ENCODE measurements at places on chromosomes 6 and 20.

GRCh38 chr6:89525786-89526562, 93.0 kb downstream of the ANKRD6 start:
- no peak for DNase-seq

DNA sequence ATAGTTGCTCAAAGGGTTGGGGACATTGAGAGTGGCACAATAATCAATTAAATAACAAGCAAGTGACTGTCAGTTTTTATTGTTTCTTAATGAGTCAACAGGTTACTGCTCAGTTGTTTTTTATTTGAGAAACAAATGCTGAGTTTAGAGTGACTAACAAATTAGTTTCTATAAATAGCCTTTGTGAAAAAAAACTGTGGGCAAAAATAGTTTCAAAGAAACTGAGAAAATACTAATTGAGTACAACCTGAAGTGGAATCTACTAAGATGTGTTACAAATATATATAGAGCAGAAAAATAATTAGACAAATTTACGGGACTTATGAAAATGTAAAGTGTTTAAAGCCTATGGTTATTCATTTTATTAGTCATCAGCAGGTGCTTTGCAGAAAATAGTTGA, 22.3 kb downstream of the BEND6 start:
- DNase-seq, result no peak

DNA sequence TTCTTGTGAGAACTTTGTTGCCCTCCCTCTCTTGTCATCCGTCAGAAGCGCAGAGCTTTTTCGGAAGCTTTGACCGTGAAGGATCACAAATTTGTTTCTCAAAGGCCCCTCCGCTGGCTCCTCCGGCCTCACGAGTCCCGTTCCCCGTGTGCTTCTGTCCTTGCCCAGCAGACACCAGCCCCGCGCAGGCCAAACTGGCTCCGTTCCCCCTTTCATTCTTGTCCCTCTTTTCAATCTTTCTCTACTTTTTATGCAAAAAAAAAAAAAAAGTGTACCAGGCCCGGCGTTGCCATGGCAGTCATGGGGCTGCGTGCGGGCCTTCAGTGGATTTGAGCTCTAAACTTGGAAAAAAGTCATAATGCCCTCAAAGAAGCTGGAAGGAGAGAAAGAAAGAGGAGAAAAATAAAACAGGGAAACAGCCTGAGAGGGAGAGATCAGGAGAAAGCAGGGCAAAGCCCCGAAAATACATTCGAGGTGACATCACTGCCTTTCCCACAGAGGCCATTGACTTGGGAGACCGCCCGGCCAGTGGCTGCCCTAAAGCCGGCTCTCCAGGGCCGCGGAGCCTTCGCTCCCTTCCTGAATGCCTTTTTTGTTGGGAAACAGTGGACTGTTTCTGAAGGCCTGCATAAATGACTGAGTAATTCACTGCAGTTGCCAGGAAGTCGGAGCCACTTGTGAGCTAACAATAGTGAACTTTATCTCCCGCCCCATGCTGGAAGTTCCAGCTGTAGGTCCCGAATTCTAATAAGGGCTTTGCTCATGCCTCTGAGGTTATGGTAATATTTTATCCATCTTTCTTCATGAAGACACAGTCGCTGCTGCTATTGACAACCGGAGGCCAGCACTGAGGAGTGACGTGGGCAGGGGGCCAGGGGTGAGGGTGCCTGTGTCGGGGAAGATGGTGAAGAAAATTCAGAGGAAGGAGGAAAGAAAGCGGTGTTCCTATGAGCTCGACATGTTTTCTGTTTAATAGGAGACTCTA, 670.9 kb downstream of the QKI start:
- no peak for DNase-seq

GRCh38 chr6:142839686-142840040, 105.3 kb downstream of the HIVEP2 start:
- DNase-seq, result no peak

GRCh38 chr20:62214067-62214466, 6.0 kb downstream of the HRH3 start:
- no peak for DNase-seq

- no peak for DNase-seq
Measured at GRCh38 chr6:157908369-157909281, 73.0 kb upstream of the SYNJ2 start.

GRCh38 chr20:63744574-63745423, 5.2 kb downstream of the SLC2A4RG start:
- DNase-seq, result no peak

GRCh38 chr6:108113557-108114519, 39.3 kb upstream of the OSTM1 start:
- no peak for DNase-seq

GRCh38 chr6:129895692-129896091, 34.6 kb upstream of the TMEM244 start:
- DNase-seq, result no peak

DNA sequence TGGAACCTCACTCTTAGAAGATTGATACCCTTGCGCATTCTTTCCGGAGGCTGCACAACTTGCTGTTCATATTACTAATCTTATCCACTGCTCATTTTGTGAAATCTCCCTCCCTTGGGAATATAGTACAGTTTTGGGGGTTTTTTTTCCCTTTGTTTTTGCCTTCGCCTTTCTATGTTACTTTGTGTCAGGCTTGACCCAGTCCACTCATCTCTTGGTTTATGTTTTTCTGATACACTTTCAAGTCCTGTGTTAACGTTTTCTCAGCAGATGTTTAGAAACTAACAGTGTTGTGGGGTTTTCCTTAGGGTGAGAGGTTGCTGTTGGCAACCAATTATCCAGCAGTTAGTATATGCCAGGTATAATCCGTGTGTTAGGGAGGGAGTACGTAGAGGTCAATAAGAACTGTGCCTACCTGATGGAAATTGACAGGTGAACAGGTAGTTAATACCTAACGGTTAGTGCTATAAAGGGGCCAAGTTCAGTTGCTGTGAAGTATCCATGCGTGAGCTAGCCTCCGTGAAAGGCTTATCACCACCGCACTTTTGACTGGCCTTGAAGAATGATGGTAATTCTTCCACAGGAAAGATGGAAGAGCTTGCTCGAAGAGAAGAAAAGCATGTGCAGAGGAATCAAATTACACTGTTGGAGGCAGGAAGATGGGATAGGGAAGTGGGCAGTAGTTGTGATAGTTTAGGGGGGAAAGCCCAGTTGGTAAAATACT, 1.4 kb downstream of the NFYA start:
- no peak for DNase-seq

DNA sequence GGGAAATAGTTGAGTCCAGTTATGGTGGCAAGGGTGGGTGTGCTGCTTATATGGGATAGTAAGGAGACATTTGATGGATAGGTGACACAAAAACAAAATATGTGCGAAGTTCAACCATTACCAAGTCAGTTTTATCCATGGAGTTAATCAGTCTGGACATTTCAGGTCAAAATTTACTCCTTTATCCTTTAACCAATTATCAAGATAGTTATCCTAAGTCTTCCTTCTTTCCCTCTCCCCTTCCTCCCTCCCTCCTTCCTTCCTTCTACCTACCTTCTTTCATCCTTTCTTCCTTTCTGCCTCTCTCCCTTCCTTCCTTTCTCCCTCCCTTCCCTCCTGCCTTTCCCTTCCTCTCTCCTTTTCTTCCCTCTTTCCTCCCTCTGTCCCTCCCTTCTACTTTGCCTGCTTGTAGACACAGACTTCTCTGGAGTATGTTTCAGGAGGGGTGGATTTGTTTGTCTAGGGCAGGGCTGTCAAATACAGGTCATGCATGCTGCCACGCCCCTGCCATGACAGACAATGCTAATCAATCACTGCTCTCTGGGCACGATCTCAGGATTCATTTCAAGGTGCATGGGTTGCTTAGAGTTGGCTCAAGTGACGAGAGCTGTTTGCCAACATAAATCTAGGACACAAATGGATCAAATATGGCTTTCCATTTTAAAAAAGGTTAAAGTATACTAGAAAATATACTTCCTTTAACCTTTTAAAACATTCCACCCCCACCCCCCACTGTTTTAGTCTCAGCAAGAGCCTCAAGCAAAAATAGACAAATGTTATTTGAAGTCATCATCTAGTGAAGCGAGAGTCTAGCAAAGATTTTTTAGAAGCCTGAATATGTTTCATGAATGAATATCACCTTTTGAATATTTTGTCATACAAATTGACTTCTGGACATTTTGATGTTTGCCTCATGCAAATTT, 281.6 kb upstream of the CITED2 start:
- no peak for DNase-seq

GRCh38 chr6:99614430-99615186, 8.0 kb downstream of the PRDM13 start:
- no peak for DNase-seq

DNA sequence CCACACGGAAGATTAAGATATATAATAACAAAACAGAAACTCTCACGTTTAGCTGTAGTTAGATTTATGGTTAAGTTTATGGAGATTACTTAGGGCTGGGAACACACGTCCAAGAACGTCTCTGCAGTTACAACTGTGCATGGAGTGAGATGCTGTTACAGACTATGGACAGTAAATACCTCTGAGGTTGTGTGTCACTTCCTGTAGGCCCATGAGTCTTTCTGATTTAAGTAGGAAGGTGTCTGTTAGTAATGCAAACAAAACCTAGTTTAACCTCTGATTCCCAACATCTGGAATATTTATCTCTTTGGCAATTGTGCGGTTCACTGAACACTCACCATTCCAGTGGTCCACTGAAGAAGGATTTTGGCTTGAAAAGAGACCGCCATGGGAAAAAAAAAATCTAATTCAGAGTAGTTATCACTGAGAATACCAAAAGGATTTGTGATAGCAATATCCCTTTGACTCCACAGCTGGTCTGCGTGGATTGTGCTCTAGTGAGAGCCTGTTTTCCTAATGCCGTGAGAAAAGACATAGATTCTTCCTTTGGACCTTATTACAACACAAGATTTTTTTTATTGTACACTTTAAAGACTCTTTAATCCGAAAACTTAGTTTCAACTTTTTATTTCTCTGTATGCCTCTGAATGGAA, 478.2 kb upstream of the CITED2 start:
- no peak for DNase-seq

DNA sequence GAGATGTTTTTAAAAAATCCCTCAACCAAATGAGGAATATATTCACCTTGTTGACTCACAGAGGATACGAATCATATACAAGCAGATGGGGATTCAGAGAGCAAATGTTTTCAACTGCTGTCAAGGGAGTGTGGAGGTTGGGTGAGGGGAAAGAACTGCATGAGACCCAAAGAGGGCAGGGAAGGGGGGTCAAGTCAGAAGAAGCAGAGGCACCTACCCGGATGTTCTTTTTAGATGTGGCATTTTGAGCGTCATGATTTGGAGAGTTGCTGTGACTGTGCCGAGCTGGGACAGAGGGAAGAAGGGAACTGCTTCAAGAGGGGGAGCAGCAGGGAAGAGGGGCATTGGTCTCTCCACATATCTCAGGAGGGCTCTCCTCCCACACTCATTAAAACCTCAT, 191.3 kb upstream of the PROKR2 start:
- DNase-seq, result no peak

GRCh38 chr6:152441902-152442301, 195.3 kb downstream of the SYNE1 start:
- no peak for DNase-seq

GRCh38 chr6:163195721-163196691, 218.5 kb upstream of the QKI start:
- no peak for DNase-seq

DNA sequence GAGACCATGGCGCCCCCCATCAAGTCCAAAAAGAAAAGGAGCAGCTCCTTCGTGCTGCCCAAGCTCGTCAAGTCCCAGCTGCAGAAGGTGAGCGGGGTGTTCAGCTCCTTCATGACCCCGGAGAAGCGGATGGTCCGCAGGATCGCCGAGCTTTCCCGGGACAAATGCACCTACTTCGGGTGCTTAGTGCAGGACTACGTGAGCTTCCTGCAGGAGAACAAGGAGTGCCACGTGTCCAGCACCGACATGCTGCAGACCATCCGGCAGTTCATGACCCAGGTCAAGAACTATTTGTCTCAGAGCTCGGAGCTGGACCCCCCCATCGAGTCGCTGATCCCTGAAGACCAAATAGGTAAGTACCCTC, 41.7 kb upstream of the NAA20 start:
- DNase-seq, result no peak

GRCh38 chr6:52157301-52157941, 28.8 kb upstream of the IL17A start:
- no peak for DNase-seq

DNA sequence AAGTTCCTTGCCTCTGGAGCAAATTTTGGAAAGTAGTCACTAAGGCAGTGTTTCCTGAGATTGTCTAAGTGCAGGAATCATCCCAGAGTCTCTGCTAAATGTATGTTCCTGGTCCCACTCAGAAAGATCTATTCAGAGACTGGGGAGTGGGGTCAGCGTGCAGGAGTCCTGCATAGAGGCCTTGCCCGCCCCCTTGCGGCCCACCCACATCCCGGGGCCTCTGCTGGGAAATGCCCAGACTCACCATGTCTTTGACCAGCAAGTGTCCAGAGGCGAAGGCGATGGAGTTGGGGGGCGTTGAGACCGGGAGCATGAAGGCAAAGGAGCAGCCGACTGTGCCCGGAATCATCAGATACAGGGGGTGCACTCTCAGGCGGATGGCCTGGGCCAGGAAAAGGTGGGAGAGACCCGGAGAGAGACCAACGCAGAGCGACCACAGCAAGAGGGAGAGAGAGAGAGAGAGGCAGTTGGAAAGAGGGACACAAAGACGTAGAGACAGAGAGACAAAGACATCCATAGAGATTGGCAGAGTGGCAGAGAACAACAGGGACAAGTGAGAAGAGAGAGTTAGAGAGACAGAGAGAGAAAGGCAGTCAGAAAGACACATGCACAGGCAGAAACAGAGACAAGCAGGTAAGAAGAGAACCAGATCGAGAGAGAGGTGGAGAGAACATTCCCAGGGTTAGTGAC, 12.9 kb upstream of the OCSTAMP start:
- no peak for DNase-seq

GRCh38 chr6:161439093-161439492, 165.2 kb upstream of the AGPAT4 start:
- no peak for DNase-seq

DNA sequence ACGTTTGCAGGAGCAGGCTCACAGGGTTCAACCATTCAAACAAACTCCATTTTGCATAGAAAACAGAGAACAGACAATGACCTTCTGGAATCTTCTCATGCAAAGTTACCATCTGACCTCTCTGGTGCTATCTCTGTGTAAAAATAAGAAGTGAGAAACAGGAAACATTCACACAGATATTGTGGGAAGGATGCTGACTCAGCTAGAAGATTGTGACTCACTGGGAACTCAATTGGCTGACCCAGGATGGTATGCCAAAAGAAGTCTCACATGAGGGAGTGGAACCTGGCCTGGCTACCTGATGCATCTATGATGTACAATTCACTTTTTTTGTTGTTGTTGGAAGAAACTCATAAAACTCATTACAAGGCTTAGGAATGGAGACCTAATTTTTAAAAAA, 61.1 kb upstream of the TBX18 start:
- DNase-seq, result no peak

GRCh38 chr6:86825436-86825835, 111.9 kb upstream of the HTR1E start:
- no peak for DNase-seq

DNA sequence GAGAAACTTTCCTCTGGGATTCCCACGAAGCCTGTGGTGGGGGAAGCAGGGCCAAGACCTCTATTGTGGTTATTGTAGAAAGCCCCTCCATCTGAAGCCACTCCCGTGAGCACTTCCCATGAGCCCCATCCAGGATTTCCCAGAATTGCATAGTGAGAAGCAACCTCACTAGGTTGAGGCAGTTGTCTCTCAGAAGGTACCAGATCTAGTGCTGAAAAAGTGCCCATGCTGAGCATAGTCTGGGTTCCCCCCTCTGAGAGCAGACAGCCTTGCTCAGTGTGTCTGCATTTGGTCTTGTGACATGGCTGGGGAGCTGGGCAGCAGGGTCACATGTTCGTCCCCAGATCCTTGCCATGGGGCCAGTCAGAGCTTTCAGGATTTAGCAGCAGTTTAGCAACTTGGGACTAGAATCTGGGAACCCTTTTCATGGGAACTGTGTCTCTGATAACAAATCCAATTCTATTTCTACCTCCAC, 38.6 kb downstream of the SLC9A8 start:
- DNase-seq, result no peak

Measured in activated CD8-positive, alpha-beta memory T cell treated with anti-CD3 and anti-CD28 coated beads for 4 hours (primary cell).